Fibroblast of skin of back (primary cell): ENCODE measurements at places on chromosomes 5 and 9.
A peak's percentile ranks its signal among the peaks of the same experiment; 100 is the strongest.

- DNase-seq = peak; percentile 97
These were observed 59.4 kb upstream of the GNA14 start for GRCh38 chr9:77707383-77708063.

GRCh38 chr9:129109537-129109903 lies 1.1 kb downstream of the CRAT start:
- peak; percentile 23 for DNase-seq

GRCh38 chr5:1511651-1512540 lies 11.9 kb downstream of the LPCAT1 start:
- peak; percentile 76 for DNase-seq

DNA sequence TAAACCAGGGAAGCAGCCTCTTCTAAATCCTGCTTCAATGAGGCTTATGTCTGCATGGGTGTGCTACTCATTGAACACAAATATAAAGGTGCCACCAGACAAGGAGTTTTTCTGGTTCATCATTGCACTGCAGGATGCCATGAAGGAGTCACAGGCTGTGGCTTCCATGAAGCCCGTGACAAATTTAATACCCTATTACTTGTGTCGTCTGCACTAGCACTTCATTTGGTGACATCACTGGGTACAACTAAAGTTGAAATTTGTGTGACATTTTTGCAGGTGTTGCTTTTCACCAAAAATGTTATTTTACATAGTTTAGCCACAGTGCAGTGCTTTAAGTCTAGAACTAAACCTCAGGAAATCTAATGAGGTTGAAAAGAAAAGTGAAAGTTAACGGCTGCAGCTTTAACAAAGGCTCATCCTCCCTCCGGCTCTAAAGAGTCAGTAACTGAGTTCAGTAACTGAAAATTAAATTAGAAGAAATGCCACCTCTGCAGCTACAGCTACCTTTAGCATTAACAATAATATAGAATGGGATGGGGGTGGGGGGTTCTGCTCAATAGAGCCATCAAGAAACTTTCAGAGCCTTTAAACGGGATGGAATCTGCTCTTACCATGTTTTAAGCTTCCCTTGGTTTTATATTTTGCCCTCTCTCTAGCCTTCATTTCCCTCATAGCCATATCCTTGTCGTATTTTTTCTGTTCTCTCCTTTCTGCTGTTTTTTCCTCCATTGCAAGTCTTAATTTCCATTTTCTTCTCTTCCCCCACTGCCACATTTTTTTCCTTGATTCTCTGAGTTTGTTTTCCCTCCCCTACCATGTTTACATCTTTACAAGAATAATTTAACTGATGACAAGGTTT lies 233.8 kb upstream of the TMEM161B start:
- no peak for DNase-seq

DNA sequence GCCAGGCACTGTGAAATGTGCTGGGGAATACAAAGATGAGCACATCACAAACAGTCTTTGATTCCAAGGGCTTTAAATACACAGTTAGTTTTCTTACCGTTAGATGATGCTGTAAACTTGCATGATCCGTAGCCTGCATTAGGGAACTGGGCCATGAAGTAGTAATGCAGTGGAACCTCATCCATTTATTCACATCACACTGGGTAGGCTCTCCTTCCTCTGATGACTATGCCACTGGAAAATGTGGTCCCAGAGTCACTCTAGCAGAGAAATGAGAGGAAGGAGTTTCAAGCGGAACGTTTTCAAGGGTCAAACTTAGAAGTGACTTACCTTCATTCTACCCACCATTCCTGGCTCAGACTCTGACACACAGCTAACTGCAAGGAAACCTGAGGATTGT lies 26.4 kb downstream of the ZFAND5 start:
- DNase-seq = no peak

DNA sequence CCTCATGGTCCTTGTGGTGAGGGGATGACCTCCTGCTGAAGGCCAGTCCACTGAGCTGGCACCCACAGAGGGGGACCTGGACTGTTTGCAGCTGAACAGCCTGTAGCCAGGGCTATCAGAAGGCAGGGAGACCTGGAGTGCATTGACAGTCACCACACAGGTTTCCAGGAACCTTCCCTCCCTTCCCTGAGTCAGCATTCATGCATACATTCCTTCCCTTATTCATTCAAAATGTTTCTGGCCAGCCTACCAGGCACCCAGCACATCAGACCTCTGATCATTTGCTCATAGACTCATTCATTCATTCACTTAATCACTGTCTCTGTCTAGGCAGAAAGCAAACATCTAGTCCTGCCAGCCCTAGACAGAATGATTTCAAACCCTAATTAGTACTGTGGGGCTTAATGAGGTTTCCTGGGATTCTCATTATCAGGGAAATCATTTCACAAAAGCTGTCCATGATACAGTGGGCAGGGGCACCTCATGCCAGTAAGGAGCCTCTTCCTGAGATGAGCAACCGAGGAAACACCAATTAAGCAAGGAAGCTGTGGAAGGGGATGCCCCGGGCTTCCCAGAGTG lies 110.1 kb upstream of the PPP1R26 start:
- no peak for DNase-seq

DNA sequence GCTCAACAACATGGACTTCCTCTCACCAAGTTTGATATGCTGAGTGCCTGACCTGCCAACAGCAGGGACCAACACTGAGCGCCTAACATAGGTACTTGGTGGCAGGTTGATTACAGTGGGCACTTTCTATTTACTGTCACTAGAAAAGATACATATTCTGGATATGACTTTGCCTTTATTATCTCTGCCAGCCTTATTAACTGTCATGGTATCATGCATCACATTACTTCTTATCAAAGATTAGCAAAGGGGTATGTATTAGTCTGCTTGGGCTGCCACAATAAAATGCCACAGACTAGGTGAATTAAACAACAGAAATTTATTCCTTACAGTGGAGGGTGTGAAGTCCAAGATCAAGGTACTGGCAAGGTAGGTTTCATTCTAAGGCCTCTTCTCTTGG lies 14.3 kb upstream of the C1QTNF2 start:
- DNase-seq = no peak

GRCh38 chr5:135723491-135723890 lies 111.0 kb upstream of the SLC25A48 start:
- no peak for DNase-seq

- no peak for DNase-seq
These were observed 34.0 kb downstream of the IDNK start for GRCh38 chr9:83656952-83657351.

DNA sequence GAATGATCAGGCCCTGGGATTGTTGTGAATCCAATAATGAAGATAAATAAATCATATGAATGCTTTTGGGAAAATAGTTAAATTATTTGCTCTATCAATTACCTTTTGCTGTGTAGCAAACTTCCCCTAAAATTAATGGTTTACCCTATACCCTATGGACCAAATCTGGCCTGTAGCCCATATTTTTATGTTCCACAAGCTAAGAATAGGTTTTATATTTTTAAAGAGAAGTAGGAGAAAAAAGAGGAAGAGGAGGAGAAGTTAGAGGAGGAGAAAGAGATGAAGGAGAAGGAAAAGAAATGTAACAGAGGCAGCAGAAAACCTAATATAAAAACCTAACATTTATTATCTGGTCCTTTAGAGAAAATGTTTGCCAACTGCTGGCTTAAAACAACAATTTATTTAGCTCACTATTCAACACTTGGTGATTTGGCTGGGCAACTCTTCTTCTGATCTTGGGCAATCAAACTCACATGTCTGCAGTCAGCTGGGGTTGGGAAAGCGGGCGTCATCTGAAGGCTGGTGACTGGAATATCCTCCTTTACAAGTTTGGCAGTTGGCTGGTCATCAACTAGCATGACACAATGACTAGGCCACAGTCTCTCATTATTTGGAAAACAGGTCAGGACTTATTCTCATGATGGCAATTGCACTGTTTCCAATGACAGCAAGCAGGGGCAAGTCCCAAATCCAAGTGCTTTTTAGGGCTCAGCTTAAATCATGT lies 522.9 kb downstream of the RASEF start:
- DNase-seq = no peak

- peak; percentile 79 for DNase-seq
These were observed 171.1 kb downstream of the TARS1 start for GRCh38 chr5:33611877-33612276.

DNA sequence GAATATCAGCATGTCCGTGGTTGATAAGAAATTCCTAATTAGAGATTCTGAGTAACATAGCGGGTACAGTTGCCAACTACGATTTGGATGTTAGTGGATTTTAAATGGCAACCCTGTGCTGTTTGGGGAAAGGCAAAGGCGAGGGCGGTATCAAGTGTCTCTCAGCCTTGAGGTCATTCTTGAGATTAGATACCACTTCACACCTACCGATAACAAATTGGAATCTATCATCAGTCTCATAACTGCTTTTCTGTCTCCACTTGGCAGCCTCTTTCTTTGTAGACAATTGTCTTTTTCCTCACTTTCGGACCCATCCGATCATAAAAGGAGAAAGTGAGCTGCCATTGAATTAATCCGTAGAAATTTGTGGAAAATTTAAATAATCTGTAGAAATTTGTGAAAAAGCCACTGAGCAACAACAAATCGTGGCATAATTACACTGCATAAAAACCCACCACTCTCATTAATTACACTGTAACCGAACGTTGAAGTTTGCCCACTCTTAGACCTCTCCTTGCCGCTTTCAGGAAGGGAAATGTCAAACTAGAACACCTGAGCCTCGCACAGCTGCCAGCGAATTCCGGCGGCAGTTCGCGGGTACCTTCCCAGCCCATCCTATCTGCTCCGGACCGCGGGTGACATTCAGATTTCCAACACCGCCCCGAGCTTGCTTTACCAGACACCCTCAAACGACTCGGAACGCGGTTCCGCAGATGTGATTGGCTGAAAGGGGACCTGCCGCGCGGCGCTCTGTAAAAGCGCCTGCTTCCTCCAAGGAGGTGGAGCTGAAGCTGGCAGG lies 849 bp upstream of the RGMB start:
- peak; percentile 91 for DNase-seq

DNA sequence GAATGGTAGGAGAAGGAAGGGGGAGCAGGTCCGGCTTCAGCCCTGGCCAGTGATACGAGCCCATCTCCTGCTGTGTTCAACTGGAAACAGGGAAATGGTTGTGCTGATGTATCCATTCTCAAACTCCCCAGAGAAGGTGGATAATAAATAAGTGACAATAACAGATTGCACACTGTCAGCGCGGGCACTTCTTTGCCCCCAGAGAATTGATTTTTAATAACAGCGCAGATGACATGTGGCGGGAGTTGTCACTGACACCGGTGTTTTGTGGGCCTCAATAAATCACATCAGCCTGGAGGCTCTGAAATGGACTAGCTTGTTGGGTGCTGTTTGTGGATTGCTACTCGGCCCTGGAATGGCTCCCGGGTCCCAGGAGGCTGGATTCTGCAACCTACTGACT lies 141.4 kb upstream of the PANK3 start:
- DNase-seq = no peak

- no peak for DNase-seq
These were observed 17.8 kb upstream of the SLC12A7 start for GRCh38 chr5:1129711-1130055.
